ENCODE measurements at places on chromosomes 2 and 18.

- no peak for DNase-seq
These were observed 3.0 kb downstream of the ADCY3 start for GRCh38 chr2:24917086-24917485.

GRCh38 chr18:3840766-3841165 is 390.8 kb downstream of the TGIF1 start:
- no peak for DNase-seq

DNA sequence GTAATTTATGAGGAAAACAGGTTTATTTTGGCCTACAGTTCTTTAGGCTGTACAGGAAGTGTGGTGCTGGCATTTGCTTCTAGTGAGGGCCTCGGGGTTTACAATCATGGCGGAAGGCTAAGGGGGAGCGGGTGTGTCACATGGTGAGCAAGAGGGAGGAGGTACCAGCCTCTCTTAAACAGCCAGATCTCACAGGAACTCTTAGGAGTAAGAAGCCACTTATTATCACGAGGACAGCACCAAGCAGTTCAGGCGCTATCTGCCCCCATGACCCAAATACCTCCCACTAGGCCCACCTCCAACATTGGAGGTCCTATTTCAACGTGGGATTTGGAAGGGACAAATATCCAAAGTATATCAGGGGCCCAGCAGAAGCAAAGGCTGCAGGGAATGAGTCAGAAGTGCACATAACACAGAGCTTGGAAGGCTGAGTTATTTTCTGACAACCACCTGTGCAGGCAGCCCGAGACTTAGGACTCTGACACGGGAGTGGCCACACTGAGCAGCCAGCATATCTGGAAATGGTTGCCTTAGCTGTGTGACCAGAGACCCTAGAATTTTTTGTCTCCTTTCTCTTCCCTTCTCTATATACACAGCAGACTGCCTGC is 170.9 kb downstream of the PRPF40A start:
- DNase-seq: no peak

DNA sequence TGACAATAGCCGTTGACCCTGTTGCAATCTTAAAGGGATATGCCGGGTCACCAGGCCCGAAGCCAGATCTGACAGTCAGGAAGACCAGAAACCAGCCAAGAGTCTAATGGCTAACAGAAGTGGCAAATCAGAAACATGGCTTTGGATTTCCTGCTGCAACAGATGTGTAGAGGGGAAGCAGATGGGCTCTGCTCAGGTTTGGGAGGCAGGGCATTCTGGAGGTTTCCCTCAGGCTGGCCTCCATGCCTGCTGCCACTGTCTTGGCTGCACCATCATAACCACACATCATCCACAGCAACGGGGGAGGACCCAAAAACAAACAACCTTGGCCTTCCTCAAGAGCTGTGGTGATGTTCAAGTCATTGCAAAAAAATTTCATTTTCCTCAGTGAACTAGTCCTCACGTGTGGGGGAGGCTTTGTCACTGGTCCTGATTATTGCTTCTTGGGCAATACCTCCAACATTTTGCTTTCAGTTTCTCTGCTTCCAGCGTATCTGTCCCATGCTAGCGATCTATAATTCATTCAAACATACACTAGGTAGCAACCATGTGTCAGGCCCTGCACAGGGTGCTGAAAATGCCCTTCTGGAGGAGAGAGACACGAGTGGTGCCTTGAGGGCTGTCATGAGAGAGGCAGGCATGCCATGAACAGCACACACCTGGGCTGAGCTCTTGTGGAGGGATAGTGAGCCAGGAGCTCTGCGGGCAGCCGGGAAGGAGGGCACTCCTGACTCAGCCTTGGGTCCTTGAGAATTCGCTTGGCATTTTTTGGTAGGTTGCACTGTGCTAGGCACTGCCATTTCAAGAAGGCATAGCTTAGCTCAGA is 48.2 kb upstream of the LGALSL start:
- DNase-seq: no peak

GRCh38 chr2:121342751-121343150 is 57.7 kb upstream of the TFCP2L1 start:
- no peak for DNase-seq

DNA sequence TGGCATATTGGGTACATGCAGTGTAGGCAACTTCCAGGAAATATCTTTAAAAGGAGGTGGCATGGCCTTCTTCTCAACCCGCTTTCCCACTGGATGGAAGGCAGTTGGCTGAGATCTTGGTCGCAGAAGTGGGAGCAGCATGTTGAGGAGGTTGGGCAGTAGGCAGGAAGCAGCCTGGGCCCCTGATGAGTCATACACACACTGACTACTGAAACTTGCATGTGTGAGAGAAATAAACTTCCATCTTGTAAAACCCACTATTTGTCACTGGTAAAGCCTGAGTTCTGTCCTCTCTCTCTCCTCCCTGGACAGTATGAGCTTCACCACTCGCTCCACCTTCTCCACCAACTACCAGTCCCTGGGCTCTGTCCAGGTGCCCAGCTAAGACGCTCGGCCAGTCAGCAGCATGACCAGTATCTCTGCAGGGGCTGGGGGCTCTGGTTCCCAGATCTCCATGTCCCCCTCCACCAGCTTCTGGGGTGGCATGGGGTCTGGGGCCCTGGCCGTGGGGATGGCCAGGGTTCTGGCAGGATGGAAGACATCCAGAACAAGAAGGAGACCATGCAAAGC is 233.8 kb upstream of the SPRED2 start:
- DNase-seq: no peak

DNA sequence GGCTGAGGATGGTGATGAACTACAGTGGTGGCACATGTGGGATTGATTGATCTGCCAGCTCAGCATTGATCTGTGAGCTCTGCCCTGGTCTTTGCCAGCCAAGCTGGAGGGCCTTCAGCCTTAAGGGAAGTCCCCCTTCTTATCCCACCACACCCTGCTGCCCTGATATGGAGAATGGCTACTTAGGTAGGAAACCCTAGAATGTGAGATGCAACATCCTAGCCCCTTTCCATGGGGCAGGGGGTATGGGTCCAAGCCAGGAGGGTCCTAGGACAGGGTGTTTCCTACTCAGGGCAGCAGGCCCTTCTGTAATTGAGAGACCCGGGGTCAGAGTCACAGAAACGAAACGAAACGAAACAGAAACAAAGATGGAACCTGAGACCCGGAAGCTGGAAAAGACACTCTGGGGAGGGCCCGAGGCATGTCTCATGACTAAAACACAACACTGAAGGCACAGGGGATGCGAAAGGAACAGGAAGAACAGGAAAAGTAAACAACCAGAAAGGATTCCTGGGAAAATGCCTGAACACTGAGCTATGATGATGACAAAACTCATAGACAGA is 16.9 kb upstream of the SULT1C2 start:
- DNase-seq: no peak

Measured in SIG-M5 (cell line).